Right lung (tissue), 10 donors: ENCODE measurements at places on chromosomes 3 and 15. TPM values are rescaled to one million over a fixed set of nuclear protein-coding genes. Genes with fewer than 3 reads are reported as not detected.

The ANKRD63 gene
- not detected for polyA plus RNA-seq

The IQCF5 gene
- not detected for polyA plus RNA-seq

The FAM3D gene
- 3.7 TPM for polyA plus RNA-seq

The DZIP1L gene
- polyA plus RNA-seq: 16.1 TPM

The CHRM5 gene
- polyA plus RNA-seq: 0.46 TPM

The NR2E3 gene
- polyA plus RNA-seq: 0.60 TPM

The GOLGA8R gene
- 12.0 TPM for polyA plus RNA-seq

The CISH gene
- 29.1 TPM for polyA plus RNA-seq

The CNTN4 gene
- polyA plus RNA-seq: 8.3 TPM

The RAD18 gene
- 8.2 TPM for polyA plus RNA-seq

The ZBTB20 gene
- 4.8 TPM for polyA plus RNA-seq

The CFAP161 gene
- polyA plus RNA-seq: 6.3 TPM

The GAP43 gene
- 0.80 TPM for polyA plus RNA-seq

The HTR3E gene
- polyA plus RNA-seq: not detected

The CORO2B gene
- polyA plus RNA-seq: 27.1 TPM

The ITPKA gene
- polyA plus RNA-seq: 1.3 TPM

The GPR62 gene
- 0.38 TPM for polyA plus RNA-seq

The RAB6B gene
- polyA plus RNA-seq: 6.5 TPM

The STRIT1 gene
- not detected for polyA plus RNA-seq
